ENCODE measurements at places on chromosomes 2 and 18.

DNA sequence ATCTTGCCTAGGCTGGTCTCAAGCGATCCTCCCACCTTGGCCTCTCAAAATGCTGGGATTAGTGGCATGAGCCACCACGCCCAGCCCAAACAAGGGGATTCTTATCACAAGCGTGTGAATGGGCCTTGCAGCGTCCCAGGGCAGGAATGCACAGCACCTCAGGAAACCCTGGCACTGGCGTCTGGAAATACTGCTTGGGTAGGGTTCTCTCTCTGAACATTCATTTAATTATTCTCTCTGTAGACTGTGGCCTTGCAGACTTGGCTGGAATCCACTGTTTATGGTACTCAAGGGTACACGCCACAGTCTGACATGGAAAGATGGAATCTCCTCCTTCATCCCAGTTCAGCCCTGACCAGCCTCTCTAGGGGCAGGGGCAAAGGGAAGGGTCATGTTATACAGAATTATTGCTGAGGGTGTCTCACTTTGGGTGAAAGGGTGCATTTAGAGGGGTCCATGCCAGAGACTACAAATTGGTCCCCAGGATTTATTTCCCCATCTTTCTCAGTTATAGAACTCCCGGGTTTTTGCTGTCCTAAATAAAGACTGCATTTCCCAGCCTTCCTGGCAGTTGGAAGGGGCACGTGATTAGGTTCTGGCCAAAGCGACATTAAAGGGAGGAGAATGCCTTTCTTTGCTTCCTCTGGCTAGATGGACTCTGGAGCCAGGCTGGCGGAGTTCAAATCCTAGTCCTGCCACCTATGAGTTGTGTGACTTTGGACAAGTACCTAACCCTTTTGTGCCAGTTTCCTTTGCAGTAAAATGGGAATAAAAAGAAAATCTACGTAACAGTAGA, 147.2 kb upstream of the HAAO start:
- no peak for DNase-seq

DNA sequence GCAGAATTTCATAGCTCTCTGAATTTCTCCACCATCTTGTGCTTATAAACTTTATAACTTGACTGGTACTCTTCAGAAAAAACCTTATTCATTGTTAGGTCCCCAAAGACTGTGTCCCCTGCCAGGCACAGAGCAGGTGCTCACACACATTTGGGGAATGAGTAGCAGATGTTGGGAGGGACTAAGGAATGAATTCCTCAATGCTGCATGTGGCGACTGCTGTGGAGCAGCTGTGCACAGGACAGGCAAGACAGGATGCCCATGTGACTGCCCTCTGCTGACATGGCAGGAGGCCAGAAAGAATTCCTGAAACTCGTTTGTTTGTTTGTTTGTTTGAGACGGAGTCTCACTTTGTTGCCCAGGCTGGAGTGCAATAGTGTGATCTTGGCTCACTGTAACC, 122.3 kb upstream of the ITGA6 start:
- no peak for DNase-seq

DNA sequence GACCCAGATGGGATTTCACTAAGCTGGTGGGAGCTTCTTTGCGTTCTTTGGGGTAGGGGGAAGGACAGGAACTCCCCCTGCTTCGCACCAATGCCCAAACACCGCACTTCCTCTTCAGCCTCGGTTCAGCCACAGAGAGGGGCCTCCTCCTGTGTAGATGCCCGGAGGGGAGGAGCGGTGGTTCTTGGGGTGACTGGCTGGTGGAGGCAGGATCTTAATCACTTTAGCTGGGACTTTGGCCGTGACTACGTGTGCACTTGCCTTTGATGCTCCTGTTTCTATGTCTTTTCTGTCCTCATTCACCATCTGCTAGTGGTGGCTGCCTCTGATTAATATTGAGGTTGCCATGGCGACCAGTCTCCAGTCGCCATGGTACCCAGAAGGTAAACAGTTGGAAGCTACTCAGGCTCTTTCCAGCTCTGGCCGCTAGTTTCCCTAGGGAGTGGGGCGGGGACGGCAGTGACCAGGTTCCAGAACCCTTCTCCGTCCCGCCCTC, 1.9 kb downstream of the CNGA3 start:
- no peak for DNase-seq

GRCh38 chr2:197311421-197312033, 947 bp upstream of the ANKRD44 start:
- no peak for DNase-seq

DNA sequence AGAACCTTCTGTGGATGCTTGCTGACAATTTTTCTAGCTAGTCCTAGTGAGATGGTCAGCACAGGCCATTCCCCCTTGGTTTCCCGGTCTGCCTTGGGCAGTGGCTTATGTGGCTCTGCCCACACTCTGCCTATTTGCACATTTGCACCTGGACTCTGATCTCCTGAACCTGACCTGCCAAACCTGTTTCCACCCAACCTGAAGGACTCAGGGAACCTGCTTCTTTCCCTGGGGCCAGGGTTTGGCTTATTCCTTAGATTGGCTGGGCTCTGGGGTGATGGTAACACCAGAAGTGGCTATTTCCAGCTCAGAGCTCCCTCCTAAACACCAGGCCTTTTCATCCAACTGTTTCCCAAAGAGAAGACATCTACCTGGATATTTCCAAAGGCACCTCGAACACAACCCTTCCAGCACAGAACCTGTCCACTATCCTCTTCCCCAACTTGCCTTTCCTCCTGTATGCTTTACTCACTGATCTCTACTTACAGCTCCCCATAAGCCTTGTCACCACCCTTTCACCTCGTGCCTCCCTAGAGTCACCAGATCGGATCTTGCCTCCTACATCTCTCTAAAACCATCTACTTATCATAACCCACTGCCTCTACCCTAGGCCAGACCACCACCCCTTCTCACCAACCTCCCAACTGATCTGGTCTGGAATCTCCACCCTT, 5.8 kb upstream of the MTA3 start:
- no peak for DNase-seq

All from stimulated activated CD8-positive, alpha-beta memory T cell treated with anti-CD3 and anti-CD28 coated beads, Interleukin-4, amount 100 ng/mL, for 4 hours (primary cell).